ENCODE measurements at places on chromosomes 12 and 14. TPM values are rescaled to one million over a fixed set of nuclear protein-coding genes. Genes with fewer than 3 reads are reported as not detected.

CEBPE gene
- total RNA-seq, result not detected

PLA2G1B gene
- total RNA-seq, result not detected

SERPINA1 gene
- not detected for total RNA-seq

NXPH4 gene
- 0.68 TPM for total RNA-seq

VSX2 gene
- not detected for total RNA-seq

RFX4 gene
- not detected for total RNA-seq

AJUBA gene
- total RNA-seq, result 1.2 TPM

KRT7 gene
- 4.7 TPM for total RNA-seq

GRCh38 chr14:34605461-34605860, 24.5 kb downstream of the SNX6 start:
- peaks cover 46% of the 10 kb centered on the region for H3K36me3 ChIP-seq
- DNase-seq, result no peak
- H3K27ac ChIP-seq, result no peak overlapping the region
- H3K27me3 ChIP-seq, result no peaks in the 10 kb centered on the region
- no peak overlapping the region for H3K4me3 ChIP-seq

- DNase-seq, result no peak
- H3K27me3 ChIP-seq, result no peaks in the 10 kb centered on the region
- H3K4me1 ChIP-seq, result peaks cover 66% of the 10 kb centered on the region
- no peak overlapping the region for H3K27ac ChIP-seq
- H3K4me3 ChIP-seq, result no peak overlapping the region
These were observed 11.2 kb downstream of the MARK3 start for GRCh38 chr14:103396463-103396862.

DNA sequence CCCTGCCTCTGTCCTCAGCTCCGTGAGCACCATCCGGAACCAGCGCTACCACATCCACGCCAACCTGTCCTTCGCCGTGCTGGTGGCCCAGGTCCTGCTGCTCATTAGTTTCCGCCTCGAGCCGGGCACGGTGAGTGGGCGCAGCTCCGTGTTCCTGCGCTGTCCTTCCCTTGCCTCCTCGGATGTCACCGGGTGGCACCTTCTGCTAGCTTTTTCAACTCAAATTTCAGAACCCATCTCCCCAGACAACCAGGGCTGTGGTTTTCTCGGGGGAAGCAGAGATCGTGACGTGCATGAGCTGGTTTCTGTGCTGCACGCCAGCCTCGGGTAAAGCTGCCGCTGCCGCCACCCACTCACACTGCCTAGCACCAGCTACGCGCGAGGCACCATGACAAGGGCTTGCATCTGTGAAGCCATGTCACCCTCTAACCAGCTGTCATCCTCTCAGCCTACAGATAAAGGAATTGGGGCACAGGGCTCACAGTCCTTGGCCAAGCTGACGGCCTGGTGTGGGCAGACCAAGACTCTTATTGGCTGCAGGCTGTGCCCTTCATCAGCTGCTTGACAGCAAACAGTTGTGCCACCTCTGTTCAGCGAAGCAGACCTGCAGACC, 152.1 kb downstream of the ADGRD1 start:
- peaks cover 10% of the 10 kb centered on the region for H3K27me3 ChIP-seq
- peak; percentile 64 for DNase-seq
- H3K4me3 ChIP-seq, result no peak overlapping the region

GRCh38 chr12:66607147-66607546, 71.7 kb downstream of the GRIP1 start:
- H3K4me1 ChIP-seq, result no peaks in the 10 kb centered on the region
- no peak overlapping the region for H3K27ac ChIP-seq
- DNase-seq, result no peak
- peaks cover 7% of the 10 kb centered on the region for H3K27me3 ChIP-seq

DNA sequence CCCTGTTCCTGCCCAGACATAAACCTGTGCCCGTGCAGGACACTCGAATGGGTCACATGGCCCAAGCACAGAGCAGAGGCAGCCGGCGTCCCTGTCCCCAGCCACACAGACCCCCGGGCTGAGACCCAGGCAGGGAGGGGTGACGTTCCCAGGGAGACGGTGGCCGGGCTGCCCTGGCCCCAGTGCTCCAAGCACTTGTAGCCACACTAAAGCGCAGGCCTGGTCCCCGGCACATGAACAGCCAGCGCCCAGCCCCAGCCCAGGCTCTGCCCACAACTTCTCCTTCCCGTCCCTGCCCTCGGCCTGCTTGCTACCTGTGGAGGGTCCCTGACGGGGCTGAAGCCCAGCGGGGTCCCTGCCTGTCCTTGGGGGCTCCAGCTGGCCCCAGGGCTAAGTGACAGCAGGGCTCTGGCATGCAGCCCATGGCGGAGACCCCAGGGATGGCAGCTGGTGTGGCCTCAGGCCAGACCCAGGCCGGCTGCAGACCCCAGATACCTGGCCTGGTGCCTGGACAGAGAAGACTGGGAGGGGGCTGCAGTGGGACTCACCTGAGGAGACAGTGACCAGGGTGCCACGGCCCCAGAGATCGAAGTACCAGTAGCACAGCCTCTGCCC, 338.4 kb downstream of the TMEM121 start:
- no peaks in the 10 kb centered on the region for H3K27me3 ChIP-seq
- no peak overlapping the region for H3K4me3 ChIP-seq
- peak; percentile 36 for DNase-seq

DNA sequence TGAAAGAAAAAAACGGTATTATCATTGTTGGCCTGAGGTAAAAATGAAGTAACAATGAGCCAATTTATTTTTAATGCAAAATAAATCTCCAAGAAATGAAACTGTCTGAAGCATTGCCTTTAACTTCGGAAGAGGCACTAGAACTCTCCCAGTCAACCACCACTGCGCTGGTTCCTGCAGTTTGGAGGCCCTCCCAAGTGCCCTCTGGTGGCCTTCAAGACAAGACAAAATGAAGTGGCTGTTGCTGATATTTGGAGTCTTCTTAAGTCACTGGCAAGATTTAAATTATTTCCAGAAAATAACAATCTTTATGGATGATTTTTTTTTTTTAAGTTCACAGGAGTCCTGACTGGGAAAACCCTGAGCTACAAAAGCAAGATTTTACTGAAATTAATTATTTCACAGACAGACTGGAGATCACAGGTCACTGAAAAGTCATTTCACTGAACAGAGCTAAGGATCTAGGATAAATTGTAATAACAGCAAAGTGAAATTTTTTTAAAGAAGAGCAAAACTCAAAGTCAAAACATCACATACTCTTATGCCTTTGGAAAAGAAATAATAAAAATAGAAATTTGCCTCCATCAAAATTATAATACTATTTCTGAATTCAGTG, 58.2 kb downstream of the DICER1 start:
- H3K36me3 ChIP-seq, result peaks cover 36% of the 10 kb centered on the region
- H3K4me1 ChIP-seq, result peaks cover 11% of the 10 kb centered on the region
- DNase-seq, result peak; percentile 46
- no peaks in the 10 kb centered on the region for H3K27me3 ChIP-seq
- no peak overlapping the region for H3K27ac ChIP-seq

DNA sequence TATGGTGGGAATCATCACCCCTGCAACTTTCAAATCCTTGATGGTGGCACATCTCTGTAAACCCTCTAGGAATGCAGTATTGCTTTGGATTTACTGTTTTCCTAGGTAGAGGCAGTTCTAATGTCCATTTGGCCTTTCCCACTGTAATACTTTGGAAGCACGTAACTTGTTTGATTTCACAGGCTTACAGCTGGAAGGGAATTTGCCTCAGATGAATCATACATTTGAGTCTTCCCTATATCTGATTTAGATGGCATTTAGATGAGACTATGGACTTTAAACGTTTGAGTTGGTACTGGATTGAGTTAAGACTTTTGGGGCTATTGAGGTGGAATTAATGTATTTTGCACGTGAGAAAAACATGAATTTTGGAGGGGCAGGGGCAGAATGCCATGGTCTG, 35.9 kb downstream of the DAAM1 start:
- no peaks in the 10 kb centered on the region for H3K36me3 ChIP-seq
- no peak for DNase-seq
- H3K4me3 ChIP-seq, result no peak overlapping the region
- no peaks in the 10 kb centered on the region for H3K27me3 ChIP-seq
- no peak overlapping the region for H3K27ac ChIP-seq

DNA sequence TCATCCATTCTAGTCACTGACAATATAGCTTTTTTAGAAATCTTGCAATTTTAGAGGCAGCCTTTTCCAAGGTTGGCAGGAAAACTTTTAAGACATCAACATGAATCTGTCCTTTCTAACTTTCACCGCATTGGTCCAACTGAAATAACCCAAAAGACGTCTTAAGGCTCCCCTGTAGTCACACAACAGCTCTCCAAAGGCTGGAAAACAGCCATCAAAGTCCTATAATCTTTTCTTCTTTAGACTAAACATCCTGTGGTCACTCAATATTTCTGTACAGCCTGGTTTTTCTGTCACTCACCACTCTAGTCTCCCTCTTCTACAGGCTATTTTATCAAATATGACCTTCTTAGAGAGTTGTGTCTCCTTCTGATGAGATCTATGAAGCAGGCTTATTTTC, 4.5 kb upstream of the PTPRB start:
- no peaks in the 10 kb centered on the region for H3K4me1 ChIP-seq
- H3K27me3 ChIP-seq, result peaks cover 1% of the 10 kb centered on the region
- no peak for DNase-seq
- no peak overlapping the region for H3K27ac ChIP-seq

- H3K27ac ChIP-seq, result no peak overlapping the region
- H3K36me3 ChIP-seq, result no peaks in the 10 kb centered on the region
- H3K4me1 ChIP-seq, result no peaks in the 10 kb centered on the region
- DNase-seq, result no peak
These were observed 398.7 kb upstream of the DDHD1 start for GRCh38 chr14:53551862-53552261.

DNA sequence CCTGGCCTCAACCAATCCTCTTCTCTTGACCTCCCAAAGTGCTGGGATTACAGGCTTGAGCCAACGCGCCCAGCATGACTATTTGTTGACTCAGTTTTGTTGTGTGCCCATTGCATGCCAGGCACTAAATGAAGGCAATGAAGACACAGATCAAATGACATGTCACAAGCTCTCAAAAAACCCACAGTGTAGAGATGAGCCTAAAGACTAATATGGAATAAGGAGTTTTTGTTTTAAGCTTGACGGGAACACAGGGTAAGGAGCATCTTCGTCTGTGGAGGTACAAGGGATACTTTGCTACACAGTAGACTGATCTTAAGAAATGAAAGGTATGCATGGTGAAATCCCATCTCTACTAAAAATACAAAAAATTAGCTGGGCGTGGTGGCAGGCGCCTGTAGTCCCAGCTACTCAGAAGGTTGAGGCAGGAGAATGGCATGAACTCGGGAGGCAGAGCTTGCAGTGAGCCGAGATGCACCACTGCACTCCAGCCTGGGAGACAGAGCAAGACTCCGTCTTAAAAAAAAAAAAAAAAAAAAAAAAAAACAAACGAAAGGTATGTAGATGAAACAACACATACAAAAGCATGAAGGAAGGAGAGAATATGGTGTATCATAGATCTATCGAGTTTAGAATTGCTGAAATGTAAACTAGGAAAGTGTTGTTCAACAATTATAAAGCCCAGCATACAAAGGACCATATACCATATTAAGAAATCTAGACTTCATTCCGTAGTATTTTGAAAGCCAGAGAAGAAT, 122.1 kb upstream of the PTPRB start:
- no peaks in the 10 kb centered on the region for H3K36me3 ChIP-seq
- peaks cover under 1% of the 10 kb centered on the region for H3K27me3 ChIP-seq
- no peak for DNase-seq
- H3K4me3 ChIP-seq, result no peak overlapping the region
- peaks cover 7% of the 10 kb centered on the region for H3K4me1 ChIP-seq

DNA sequence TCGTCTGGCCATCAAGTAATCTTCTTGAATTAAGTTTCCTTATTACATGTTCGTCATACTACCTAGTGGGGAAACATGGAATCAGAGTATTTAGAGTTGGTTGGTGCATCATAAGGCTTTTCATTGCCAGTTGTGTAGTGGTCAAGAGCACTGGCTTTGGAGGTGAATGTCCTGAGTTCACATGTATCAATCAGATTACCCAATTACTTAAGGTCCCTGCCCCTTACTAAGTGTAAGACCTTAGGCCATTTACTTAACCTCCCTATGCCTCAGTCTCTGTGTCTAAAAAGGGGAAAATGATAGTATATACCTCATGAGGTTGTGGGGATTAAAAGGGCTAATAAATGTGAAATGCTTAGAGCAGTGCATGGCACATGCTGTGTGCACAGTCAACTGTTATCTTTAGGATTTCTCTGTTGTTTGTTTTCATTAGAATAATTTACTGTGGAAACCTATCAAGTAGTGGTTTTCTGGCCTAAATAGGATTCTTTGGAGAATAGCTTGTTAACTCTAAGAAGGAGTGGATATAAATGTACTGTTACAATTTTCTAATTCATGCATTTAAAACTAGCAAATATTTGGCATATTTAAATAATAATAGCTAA, 27.0 kb downstream of the MSRB3 start:
- H3K36me3 ChIP-seq, result no peaks in the 10 kb centered on the region
- no peaks in the 10 kb centered on the region for H3K4me1 ChIP-seq
- H3K27me3 ChIP-seq, result peaks cover 35% of the 10 kb centered on the region
- H3K27ac ChIP-seq, result no peak overlapping the region

- DNase-seq, result no peak
- H3K27me3 ChIP-seq, result no peaks in the 10 kb centered on the region
- H3K36me3 ChIP-seq, result no peaks in the 10 kb centered on the region
- H3K27ac ChIP-seq, result no peak overlapping the region
- no peak overlapping the region for H3K4me3 ChIP-seq
These were observed 624.9 kb upstream of the TBX3 start for GRCh38 chr12:115308918-115309317.

- H3K27me3 ChIP-seq, result no peaks in the 10 kb centered on the region
- no peaks in the 10 kb centered on the region for H3K36me3 ChIP-seq
- no peaks in the 10 kb centered on the region for H3K4me1 ChIP-seq
- H3K27ac ChIP-seq, result no peak overlapping the region
These were observed 161.0 kb downstream of the CNTN1 start for GRCh38 chr12:40853221-40853620.

GRCh38 chr14:104810316-104810715, 9.4 kb downstream of the ZBTB42 start:
- H3K27ac ChIP-seq, result no peak overlapping the region
- H3K4me1 ChIP-seq, result peaks cover 12% of the 10 kb centered on the region
- H3K36me3 ChIP-seq, result no peaks in the 10 kb centered on the region
- no peak overlapping the region for H3K4me3 ChIP-seq
- H3K27me3 ChIP-seq, result no peaks in the 10 kb centered on the region

GRCh38 chr14:72060917-72061316, 128.7 kb downstream of the RGS6 start:
- H3K27me3 ChIP-seq, result peaks cover 29% of the 10 kb centered on the region
- no peak overlapping the region for H3K4me3 ChIP-seq
- H3K27ac ChIP-seq, result no peak overlapping the region
- no peaks in the 10 kb centered on the region for H3K36me3 ChIP-seq
- DNase-seq, result no peak
- H3K4me1 ChIP-seq, result no peaks in the 10 kb centered on the region

DNA sequence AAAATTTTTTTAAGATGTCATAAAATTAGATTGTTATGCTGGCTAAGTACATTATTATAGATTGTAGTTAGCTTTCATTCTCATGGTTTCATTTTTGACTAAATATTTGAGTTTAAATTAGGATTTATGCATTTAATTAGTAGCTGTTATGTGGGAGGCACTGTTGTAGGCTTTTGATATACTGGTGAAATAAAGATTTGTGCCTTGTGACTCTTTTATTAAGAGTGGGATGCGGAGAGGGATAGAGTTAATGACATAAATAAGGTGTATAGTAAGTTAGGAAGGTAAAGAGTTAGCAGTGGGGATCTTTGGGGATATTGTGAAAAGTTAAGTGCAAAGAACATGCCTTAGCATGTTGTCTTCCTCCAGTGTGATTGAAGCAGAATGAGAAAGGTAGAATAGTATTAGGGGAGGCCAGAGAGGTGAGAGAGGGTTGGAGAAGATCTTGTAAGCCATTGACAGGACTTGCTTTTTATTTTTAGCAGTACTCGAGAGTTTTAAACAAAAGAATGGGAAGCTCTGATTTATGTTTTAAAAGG, 8.8 kb downstream of the ARHGAP5 start:
- H3K36me3 ChIP-seq, result peaks cover 10% of the 10 kb centered on the region
- H3K4me1 ChIP-seq, result peaks cover 10% of the 10 kb centered on the region
- H3K27ac ChIP-seq, result no peak overlapping the region
- DNase-seq, result no peak
- H3K27me3 ChIP-seq, result no peaks in the 10 kb centered on the region
